Activated CD8-positive, alpha-beta memory T cell treated with anti-CD3 and anti-CD28 coated beads for 4 hours (primary cell): ENCODE measurements at places on chromosomes 1 and 21.

GRCh38 chr1:37822906-37823815 lies 15.2 kb upstream of the YRDC start:
- no peak for DNase-seq

- no peak for DNase-seq
Observed at GRCh38 chr1:7732331-7732730, 38.8 kb upstream of the VAMP3 start.

- no peak for DNase-seq
Observed at GRCh38 chr1:22297999-22298398, 153.7 kb upstream of the ZBTB40 start.

DNA sequence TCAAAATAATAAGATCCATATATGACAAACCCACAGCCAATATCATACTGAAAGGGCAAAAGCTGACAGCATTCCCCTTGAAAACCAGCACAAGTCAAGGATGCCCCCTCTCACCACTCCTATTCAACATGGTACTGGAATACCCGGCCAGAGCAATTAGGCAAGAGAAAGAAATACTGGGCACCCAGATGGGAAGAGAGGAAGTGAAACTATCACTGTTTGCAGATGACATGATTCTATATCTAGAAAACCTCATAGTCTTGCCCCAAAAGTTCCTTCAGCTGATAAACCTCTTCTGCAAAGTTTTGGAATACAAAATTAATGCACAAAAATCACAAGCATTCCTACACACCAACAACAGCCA lies 442.7 kb downstream of the PTBP2 start:
- DNase-seq, result no peak

DNA sequence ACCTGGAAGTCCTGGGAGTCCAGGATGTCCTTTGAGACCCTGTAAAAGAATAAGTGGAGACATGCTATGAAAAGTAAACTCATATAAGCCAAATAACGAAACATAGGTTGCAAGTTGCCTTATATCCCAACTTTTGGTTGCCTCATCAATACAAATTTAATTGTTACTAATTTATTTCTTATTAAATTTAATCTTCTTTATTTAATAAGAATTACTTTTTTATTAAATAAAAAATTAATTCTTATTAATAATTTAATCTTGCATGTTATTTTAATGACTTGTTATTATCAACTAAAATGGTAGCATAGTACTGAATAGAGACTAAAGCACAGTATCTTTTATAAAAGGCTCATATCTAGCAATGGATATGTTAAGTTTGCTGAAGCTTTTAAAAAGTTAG lies 92.9 kb downstream of the COL24A1 start:
- no peak for DNase-seq

DNA sequence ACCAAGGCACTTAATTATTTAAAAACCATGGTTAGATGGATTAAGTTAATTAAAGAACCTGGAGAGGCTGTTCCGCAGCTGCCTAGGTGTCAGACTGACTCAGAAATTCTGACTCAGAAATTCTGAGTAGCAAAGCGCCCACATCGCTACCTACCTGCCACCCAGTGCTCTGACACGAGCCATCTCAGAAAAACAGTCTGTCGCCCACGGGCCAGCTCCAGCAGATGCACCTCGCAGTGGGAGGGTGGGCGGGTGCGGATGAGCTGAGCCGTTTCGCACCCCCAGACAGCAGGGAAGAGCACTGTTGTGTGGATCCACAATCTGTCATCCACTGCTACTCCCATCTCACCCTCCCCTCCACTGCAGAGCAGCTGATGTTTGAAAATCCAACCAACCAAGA lies 13.5 kb downstream of the KCNK1 start:
- DNase-seq, result no peak

GRCh38 chr1:205224736-205225135 lies 3.0 kb upstream of the TMCC2 start:
- no peak for DNase-seq

DNA sequence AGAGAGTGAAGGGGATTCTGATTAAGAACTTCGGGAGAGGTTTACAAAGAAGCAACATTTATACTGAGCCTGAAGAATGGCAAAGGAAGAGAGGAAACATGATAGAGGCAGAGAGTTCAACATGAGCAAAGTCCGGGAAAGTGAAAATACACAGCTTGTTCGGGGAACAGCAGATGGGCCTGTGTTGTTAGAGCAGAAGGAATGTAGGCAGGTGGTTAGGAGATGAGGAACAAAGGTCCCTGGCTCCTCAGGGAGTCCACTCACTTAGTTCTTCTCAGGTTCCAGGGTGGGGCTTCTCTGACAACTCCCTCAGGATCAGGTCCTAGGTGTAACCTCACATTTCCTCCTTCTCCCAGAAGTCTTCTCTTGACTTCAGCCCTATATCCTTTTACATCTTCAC lies 5.1 kb upstream of the ZNF326 start:
- DNase-seq, result no peak

DNA sequence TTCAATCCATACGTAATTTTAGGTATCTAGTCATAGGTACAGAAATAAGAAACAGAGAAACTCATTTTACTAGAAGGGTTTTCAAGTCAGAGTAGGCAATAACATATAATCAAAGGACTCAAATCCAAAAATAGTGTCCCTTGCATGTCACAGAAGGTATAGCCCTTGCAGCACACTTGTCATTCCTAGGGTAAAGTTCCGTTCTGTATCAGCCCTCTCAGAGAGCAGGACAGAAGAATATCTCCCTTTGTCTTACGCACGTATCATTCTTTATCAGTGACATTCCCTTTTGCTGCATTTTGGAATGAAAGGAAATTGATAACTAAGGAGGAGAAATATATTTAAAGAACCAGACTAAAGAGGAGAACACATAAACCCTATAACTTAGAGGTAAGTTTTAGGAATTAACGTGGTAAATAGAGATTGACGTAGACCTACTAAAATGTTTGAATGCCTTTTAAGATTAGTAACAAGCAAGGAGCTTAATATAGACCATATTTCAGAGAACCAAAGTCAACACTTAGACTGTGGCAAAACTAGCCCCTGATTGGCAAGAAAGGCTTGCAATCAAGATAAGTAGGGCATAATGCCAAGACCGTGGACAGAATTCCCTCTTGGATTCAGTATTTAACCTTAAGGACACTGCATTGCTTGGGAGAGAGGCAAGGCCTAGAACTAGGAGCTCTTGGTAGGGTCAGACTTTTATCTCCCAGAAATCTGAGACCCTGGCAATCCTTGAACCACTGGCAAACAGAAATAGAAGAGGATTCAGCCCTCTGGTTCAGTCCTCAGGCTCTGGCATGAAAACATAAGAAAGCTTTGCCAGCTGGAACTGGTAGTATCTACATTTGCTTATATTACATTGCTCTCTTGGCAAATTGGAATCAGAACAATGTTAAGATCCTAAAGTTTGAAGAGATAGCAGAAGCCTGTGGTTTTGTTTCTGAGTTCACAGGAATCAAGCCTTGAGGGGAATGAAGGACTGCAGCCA lies 232.1 kb downstream of the ASTN1 start:
- DNase-seq, result no peak

- DNase-seq, result no peak
Observed at GRCh38 chr1:63368131-63368530, 704 bp downstream of the ALG6 start.

DNA sequence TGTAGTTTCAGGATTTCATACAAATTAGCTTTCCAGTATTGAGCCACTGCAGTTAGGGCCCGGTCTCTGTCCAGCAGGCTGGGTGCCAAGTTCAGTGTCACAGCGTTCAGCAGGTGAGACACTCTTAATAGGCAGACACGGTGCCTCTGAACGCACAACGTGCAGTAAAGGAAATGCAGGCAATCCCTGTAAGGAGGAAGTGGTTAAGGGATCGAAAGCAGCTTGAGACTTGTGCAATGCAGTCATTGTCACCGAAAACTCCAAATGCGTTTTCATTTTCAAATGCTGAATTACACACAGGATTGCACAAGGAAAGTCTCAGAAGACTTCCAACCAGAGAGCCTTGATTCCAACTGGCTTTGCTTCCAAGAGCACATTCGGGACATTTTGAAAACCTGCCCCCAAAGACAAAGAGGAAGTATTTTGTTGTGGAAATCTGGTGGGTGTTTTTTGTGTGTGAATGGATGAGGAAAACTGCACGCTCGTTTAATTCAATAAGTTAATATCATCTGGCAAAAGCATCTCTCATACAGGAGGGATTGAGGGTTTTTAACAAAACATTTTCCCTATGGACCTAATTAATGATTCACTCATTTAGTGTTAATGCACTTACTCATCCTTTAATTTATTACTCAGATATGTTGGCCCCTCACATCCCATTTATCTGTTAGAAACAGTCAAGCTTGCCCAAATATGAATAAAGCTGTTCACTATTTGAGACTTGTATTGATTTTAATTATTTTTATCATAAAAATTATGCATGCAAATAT lies 61.6 kb downstream of the PTGS2 start:
- no peak for DNase-seq

DNA sequence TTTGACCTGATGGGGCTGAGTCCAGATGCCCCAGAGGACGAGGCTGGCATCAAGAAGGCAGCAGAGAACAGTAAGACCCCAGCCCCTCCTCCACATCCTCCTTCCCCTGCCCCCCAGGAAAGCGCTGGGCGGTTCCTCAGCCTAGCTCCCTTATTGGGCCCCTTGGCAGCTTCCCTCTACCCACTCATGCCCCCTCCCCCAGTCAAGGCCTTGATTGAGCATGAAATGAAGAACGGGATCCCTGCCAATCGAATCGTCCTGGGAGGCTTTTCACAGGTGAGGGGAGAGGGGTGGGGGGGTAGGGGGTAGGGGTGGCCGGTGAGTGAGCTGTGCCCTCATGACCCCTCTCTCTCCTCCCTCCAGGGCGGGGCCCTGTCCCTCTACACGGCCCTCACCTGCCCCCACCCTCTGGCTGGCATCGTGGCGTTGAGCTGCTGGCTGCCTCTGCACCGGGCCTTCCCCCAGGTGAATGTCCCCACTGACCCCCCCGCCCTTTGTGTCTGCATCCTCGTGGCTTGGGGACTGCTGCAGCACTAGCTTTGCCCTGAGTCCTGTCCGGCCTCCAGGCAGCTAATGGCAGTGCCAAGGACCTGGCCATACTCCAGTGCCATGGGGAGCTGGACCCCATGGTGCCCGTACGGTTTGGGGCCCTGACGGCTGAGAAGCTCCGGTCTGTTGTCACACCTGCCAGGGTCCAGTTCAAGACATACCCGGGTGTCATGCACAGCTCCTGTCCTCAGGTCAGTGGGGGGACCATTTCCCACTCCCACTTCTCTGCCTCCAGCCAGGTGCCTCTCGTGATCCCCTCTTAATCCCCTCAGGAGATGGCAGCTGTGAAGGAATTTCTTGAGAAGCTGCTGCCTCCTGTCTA lies 3.2 kb downstream of the LYPLA2 start:
- no peak for DNase-seq

DNA sequence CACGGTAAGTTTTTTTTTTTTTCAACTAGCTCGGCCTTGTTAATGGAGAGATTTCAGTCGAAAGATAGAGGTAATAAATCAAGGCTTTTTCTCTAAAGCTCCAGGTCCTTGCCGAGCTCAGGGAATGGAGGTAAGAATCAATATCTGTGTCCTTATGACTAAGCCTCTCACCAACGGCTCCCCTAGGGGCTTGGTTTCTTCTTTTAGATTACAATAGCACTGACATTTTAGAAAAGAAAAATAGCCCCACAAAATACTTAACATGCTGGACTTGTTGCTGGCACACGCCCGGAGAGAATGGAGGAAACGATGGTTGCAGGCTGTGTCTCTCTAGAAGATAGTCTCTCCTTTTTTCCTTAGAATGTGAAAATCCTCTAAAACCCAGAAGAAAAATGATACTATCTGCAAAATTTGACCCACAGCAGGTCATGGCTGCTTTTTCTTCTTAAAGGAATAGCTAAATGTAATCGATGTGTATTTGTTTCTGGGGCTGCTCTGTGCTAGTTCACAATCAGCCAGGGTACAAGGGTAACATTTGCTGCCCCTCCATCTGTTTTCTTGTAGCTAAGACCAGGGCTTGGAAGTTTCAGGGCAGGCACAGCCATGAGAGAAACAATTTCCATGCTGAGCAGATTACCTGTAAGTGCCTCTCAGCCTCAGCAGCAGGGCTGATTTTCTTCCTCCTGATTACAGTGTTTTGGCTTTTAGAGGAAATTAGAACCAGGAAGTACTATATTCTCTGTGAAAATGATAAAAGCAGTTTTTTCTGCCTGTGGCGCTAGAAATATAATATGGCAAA lies 86.2 kb upstream of the GNG12 start:
- no peak for DNase-seq

GRCh38 chr1:221494670-221495069 lies 247.2 kb downstream of the DUSP10 start:
- no peak for DNase-seq

DNA sequence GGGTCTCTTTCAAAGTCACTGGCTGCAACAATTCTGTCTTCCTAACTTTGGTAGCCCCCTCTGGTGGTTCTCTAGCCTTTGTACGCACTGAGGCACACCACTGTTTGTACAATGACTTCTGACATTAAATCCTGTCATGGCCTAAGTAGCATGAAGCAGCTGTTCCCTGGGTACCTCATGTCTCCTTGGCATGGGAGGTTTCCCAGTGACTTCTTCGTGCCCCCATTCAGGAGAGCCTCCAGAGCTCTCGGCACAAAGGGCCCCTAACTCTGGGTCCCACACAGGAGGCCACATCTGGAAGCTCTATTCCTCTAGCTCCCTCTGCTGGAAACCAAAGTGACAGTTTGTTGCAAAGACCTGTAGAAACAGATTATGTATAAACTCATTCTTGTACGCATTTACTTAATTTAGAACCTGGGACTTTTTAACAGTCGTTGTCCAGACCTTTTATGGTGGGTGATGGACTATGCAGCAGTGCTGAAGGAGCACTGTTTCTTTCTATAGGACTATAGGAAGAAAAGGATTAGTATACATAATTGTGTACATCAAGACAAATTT lies 13.4 kb downstream of the SWT1 start:
- no peak for DNase-seq

DNA sequence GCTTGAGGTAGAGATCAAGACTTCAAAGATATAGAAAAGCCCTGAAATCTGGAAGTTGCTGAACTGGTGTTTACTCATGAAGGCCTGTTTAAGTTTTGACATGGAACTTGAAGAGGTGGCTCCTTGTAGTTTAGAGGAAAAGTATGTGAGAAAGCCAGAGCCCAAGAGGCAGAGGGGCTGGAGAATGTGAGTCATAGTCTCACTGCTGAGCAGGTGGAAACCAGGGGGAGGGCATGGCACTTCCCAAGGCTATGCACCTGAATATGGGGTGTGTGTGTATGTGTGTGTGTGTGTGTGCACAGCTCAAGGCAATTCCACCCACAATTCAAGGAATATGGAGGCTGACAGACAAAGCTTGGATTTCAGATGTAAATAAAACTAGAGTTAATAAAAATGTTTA lies 46.8 kb upstream of the C1orf198 start:
- DNase-seq, result no peak

- DNase-seq, result no peak
Observed at GRCh38 chr1:149936992-149937705, 470 bp upstream of the MTMR11 start.

DNA sequence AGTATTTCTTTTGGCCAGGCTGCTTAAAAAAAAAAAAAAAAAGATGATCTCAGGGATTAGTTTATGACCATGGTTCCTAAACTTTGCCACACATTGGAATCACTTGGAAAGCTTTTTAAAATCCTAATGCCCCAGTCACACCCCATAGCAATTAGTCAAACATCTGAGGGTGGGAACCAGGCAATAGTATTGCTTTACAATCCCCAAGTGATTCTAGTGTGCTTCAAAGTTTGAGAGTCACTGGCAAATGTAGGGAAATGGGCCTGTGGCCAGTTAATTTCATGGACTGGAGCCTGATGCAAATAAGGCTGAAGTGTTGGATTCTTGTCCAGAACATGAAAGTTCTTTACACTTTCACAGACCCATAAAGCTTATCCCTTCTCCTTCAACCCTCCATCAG lies 374.6 kb upstream of the ESRRG start:
- DNase-seq, result no peak
